Right renal pelvis (tissue), 4 donors: ENCODE measurements at places on chromosomes 16 and 17. TPM values are rescaled to one million over a fixed set of nuclear protein-coding genes. Genes with fewer than 3 reads are reported as not detected.

GRCh38 chr16:84183911-84184591 lies 2.8 kb downstream of the TAF1C start:
- no peak for DNase-seq

DNA sequence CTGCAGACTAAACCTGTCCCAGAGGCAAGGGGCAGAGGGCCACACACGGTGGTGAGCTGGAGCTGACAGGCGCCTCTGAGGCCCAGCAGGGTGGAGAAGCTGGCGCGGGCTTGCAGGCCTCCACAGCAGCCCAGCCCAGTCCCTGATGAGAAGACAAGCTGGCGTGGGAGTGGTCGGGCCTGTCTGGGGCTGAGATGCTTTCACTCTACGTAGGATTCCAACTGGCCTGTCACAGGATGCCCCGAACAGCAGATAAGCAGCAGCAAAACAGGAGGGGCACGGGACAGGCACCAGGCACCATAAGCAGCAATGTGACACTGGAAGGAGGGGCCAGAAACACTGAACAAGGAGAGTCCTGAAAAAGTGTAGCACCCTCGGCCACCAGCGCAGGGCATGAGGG lies 40.1 kb downstream of the PEMT start:
- DNase-seq = peak; percentile 76

- DNase-seq = no peak
These were observed 2.8 kb downstream of the USP22 start for GRCh38 chr17:21039839-21040575.

- DNase-seq = no peak
These were observed 186.6 kb downstream of the C16orf78 start for GRCh38 chr16:49560004-49560830.

- no peak for DNase-seq
These were observed 31.4 kb downstream of the BANP start for GRCh38 chr16:87982581-87983041.

DNA sequence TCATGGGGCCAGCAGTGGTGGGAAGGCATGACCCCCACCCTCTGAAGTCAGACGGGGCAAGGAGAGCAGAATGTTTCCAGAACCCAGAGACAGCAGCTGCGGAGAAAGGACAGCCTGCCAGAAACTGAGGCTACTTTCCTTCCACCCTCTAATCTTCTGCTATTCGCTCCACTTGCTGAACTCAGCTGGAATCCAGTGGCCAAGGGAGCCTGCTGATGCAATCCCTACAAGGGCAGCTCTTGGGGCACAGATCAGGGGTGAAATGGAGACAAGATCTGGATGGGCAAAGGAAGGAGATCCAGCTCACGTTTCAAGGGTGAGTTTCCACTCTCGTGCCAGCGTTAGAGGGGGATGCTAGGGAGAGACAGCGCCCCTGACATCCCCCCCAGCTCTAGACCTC lies 479.1 kb downstream of the SLC39A11 start:
- no peak for DNase-seq

GRCh38 chr16:25011891-25012514 lies 3.2 kb downstream of the ARHGAP17 start:
- no peak for DNase-seq

- DNase-seq = no peak
These were observed 31.1 kb upstream of the CARMIL2 start for GRCh38 chr16:67613808-67614207.

DNA sequence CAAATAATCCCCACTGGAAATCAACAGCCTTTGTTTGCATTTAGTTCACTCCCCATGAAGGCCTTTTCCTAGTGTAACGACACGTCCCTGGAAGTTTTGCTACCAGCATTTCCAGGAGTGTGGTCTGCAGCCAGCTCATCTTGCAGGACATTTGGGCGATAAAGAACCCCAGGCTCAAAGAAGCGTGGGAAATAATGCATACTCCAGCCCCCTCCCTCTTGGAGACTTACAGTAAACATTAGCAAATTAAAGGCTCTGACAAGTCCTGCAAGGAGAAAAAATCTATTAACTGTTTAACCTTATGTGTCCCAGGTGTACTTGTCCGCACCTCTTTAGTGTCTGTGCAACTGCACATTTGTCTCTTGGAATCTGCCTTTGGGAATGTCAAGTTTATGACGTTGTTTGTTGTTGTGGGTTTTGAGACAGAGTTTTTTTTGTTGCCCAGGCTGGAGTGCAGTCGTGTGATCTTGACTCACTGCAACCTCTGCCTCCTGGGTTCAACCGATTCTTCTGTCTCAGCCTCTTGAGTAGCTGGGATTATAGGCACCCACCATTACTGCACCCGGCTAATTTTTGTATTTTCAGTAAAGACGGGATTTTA lies 131.1 kb downstream of the ABCC1 start:
- no peak for DNase-seq

DNA sequence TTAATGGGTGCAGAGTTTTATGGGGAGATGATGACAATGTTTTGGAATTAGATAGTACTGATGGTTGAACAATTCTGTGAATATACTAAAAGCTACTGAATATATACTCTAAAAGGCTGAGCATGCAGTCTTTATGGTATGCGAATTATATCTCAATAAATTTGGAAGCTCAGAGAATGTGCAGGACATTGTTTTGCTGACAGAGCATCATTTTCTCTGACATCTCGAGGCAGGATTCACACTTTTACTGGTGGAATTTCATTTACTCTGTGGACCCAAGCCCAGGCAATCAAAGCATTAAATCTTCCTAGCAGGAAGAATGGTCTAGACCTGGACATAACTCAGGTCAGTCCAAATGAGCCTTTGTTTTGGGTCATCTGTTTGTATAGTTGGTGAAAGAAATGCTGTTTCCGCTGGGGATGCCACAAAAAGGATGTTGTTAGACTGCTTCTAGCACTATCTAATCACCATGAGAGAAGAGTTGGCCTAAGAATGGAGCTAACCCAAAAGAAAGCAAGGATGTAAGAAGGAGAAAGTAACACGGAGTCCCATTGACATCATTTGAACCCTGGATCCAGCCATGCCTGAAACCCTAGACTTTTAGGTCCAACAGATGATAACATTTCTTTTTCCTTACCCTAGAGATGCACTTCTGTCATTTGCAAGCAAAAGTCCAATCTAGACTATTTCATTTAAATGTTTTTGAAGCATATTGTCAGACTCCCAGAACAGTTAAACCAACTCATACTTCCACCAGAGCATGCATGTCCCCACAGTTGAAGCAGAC lies 18.8 kb upstream of the USP10 start:
- DNase-seq = no peak

GRCh38 chr16:68131813-68132706 lies 46.9 kb downstream of the NFATC3 start:
- DNase-seq = no peak

DNA sequence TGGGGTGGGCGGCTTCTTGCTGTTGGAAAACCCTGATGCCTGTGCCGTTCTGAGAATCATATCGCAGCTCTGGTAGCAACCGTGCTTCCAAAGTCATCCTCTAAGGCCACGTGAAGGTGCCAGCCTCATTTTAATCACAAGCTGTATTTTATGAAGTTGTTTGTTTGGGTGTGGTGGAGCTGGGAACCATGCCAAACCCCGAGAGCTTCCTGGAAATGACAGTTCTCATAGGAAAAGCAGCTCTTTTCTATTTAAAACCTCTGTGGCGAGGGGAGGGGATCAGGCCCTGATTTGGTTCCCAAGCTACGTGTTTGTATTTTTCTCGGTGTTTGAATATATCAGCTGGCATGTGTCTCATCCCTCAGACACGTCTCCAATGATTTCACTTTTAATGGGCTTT lies 21.7 kb downstream of the KNOP1 start:
- DNase-seq = no peak

DNA sequence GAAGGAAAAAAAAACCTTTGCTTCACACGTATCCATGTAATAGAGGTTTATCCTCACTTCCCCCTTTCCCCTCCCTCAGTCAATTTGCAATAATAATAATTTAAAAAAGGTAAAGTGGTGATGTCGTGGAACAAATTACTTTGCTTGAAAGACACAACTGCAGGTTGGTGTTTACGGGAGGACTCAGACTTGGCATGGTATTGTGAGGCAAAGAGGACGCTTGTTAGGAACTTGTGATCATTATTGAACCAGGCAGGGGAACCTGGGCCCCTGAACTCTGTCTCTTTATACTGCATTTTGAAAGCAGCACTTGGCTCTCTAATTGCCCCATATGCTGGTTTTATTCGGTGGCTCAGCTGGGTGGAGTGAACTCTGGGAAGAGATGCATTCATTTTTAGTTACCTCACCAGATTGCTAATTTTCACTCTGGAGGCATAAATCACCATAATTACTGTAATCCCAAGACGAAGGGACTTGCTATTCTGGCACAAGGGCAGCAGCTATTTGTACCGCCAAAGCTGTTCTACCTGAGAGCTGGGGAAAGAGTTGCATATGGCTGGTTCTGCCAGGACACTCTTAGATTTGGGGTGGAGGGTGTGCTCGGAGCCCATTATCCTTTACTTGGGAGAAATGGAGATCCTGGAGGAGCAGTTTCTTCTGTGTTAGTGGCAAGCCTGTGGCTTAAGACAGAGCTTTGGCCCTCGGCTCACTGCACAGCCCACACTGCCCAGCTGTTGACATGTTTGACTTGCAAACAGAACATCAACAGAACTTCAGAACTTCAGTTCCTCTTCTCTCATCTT lies 5.7 kb upstream of the DHX8 start:
- DNase-seq = no peak

- DNase-seq = no peak
These were observed 151.8 kb downstream of the RPTOR start for GRCh38 chr17:80696456-80696855.

- DNase-seq = no peak
These were observed 59.1 kb downstream of the PRMT7 start for GRCh38 chr16:68369697-68370580.

- peak; percentile 8 for DNase-seq
These were observed 245.9 kb upstream of the HSBP1 start for GRCh38 chr16:83561876-83562275.

GRCh38 chr17:5714993-5715392 lies 130.7 kb upstream of the NLRP1 start:
- no peak for DNase-seq

- DNase-seq = no peak
These were observed 65.0 kb downstream of the PARN start for GRCh38 chr16:14564861-14565687.

GRCh38 chr16:27907457-27907972 lies 156.0 kb downstream of the GSG1L start:
- no peak for DNase-seq

GRCh38 chr17:68221786-68222185 lies 26.1 kb upstream of the AMZ2 start:
- DNase-seq = no peak

DNA sequence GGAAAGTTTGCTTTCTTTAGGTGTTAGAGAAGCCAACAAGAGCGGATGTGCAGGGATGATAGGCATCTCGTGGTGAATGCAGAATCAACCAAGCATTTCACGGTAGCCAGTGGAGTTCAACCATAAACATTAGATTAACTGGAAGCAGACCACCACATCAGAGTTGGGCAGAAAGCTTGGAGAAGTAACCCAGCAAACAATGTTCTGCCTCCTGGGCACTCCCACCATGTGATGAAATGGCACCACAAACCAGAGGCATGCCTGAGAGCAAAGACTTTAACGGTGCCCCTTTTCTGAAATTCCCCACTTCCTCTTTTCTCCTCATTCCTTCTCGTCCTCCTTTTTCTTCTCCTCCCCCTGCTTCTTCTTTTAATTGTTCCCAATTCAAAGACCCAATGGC lies 193.5 kb upstream of the ANKFN1 start:
- DNase-seq = no peak

DNA sequence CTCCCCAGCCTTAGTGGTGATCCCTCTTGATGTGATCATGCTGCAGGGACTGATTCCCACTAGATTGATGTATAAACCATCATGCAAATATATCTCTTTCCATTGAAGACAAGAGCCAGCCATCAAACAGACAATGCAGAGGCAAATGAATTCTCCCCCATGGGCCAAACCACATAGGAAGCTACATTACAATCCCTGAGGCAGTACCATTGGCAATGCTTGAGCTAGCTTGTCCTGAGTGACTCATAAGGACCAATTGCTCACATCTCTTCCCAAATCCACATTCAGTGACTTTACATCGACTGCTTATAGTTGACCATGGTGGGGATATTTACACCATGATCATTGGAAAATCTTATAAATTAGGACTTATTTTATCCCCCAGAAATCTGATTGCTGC lies 242.2 kb downstream of the SHISA9 start:
- no peak for DNase-seq

- no peak for DNase-seq
These were observed 15.7 kb downstream of the CRLF3 start for GRCh38 chr17:30808785-30809286.

- no peak for DNase-seq
These were observed 30.6 kb upstream of the TNRC6C start for GRCh38 chr17:77927777-77928518.

SPEM3 gene
- polyA plus RNA-seq = not detected

VAT1L gene
- polyA plus RNA-seq = 5.2 TPM

GLIS2 gene
- 55.1 TPM for polyA plus RNA-seq

PRRT2 gene
- 17.5 TPM for polyA plus RNA-seq

CES1 gene
- 2.6 TPM for polyA plus RNA-seq

IRX5 gene
- polyA plus RNA-seq = 9.3 TPM

CCL8 gene
- 0.05 TPM for polyA plus RNA-seq

KRT34 gene
- polyA plus RNA-seq = not detected

SLC47A1 gene
- 38.7 TPM for polyA plus RNA-seq

DNAH9 gene
- 5.3 TPM for polyA plus RNA-seq

HIRIP3 gene
- 16.5 TPM for polyA plus RNA-seq

KRTAP4-9 gene
- not detected for polyA plus RNA-seq

DNAH17 gene
- 1.9 TPM for polyA plus RNA-seq

HASPIN gene
- polyA plus RNA-seq = 3.5 TPM

CEP95 gene
- polyA plus RNA-seq = 123 TPM

ZNF597 gene
- polyA plus RNA-seq = 4.3 TPM
